CD4-positive, alpha-beta memory T cell (primary cell): ENCODE measurements at places on chromosomes 6 and 20.

GRCh38 chr20:33490023-33490933, at the start of gene CBFA2T2:
TSS of gene CBFA2T2 (plus strand) at chr20:33490096. CDS start at chr20:33490268, 172 bp downstream.
- DNase-seq: no peak

DNA sequence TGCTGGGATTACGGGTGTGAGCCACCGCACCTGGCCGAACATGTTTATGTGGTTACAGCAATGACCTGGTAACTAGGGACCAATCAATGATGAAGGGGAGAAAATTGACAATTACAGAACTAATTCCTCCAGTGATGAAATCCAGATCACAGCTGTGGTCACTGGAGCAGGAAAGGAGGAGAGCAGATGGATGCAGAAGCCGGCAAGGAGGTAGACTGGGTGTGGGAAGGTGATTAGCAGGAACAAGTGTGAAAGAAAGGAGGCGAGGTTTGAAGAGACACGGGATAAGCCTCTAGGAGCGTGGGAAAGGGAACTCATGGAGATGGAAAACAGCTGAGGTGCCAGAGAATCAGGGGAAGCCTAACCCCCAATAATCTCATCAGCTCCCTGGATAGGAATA, 17.2 kb upstream of the SPAG4 start:
- no peak for DNase-seq

DNA sequence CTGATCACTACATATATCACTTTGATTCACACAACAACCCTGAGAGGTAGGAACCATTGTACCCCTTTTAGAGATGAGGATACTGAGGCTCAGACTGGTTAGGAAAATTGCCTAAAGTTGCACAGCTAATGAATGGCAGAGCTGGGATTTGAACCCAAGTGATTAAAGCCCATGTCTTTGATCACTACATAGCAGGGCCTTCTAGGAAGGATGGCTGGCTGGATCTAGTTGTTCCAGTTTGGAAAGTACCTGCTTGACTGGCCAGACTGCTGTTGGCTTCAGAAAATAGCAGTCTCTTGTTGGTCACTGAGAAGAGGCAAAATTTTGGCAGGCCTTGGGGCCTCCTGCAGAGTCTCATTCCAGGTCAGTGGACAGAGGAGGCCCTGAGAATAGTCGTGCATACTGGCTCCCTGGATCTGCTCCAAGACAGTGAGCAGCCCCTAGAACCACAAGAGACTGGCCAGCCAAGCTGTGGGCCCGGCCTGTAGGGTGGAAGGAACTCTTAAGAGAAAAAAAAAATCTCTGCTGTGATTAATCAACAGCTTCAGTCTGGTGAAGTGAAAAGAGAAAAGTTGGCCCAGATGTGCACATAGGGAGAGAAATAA, 17.5 kb downstream of the PPARD start:
- DNase-seq: no peak

DNA sequence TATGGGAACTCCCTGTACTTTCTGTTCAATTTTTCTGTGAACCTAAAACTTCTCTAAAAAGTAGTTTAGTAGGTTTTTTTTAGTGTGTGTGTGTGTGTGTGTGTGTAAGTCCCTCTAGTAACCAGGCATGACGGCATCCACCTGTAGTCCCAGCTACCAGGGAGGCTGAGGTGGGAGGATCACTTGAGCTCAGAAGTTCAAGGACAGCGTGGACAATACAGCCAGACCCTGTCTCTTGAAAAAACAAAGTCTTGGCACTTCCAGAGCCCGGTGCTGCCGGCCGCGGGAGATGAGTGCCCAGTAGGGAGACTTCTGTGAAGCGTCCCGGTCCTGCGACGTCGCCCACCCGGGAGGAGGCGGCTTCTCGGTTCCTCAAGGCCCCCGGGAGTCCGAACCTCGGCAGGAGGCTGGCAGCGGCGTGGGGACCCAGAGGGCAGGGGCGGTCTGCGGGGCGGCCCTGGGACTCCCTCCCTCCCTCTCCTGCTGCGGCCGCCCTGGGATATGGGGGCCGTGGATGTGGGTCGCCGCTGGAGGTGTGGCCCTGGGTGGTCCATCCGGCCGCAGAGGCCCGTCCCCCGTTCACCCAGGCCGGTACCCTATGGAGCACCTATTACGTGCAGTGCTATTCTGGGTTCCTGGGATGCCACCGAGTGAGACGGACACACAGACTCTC, 78.0 kb upstream of the SIRPG start:
- no peak for DNase-seq

DNA sequence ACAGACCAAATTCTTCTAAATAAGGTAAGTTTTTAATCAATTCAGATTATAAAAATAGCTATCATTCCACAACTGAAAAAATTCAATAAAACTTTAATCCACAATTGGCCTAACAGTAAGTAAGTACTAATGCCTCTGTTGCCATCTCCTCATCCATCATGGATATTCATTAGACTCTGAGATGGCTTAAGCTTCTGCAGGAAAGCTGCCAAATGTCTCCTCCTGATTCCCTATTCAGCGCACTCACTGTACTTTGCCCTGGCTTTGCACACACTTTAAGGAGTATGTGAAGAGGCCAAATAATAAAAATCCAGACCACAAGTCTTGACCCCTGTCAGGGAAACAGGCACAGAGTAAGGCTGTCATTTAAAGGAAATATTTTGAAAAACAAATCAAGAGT, 23.6 kb downstream of the PGM3 start:
- no peak for DNase-seq

DNA sequence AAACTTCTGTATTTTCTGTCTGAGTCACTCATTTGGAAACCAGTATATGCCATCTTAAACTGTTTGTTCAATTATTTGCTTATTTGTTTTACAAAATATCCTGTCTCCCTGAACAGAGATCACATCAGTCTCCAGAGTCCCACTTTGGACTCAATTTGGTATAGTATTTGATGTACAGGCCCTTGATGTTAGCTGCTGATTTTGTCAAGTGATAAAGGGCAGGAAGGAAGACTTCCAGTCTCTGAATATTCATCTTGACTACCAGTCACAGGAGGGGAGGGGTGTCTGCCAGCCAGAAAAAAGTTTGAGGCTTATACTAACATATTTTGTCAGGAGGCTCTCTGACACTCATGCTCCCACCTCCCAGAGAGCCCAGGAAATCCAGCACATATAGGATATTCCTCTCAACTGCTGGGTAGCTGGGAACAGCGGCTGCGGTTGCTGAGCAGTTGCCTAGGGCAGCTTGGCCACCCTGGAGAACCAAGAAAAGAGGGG, 376.8 kb upstream of the RUNX2 start:
- DNase-seq: no peak

DNA sequence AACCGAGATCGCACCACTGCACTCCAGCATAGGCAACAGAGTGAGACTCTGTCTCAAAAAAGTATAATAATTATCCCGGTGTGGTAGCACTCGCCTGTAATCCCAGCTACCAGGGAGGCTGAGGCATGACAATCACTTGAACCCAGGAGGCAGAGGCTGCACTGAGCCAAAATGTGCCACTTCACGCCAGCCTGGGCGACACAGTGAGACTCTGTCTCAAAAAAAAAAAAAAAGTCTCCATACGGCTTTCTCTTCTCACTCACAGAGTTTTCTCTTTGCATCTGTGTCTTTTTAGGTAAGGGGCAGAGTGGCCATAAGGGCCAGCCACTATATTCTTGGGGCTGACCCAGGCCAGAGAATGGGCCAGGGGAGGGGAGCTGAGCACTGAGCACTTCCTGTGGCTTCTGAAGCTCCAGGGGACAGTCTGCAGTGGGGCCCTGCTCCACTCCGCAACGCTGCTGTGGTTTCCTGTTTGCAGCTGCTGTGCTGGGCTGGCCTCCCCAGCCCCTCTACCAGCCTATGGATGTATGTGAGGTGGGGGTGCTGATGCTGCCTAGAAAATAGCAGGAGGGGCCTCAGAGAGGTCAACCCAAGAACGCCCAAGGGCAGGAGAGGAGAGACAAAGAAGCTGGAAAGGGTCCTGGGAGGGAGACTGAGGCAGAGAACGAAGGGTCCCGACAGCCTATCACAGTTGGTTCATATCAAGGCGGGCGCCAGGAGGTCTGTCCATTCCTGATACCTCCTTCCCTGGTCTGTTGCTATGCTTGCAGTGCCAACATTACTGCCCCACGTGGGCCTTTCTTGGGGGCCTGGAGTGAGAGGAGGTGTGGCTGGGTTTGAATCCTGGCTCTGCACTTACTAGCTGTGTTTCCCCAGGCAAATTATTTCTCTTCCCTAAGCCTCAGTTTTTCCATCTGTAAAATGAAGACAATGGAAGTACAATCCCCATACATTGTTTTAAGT, 16.0 kb downstream of the SLA2 start:
- peak; percentile 52 for DNase-seq

DNA sequence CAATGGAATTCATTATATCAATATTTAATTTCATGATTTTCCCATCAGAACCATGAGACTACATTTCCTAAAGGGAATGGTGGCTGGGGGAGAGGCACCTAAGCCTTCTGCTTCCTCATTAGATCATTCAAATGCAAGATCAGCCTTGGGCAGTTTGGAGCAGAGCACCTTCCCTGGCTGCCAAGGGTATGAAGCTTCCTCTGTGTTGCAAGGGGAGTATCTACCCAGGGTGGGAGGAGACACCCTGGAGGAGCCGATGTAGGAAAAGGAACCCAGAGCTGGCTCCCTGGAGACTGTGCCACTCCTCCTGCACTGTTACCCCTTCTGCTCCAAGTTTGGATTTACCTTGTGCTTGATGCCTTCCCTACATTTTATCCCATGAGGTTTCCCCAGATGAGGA, 299.7 kb upstream of the PRDM1 start:
- no peak for DNase-seq

- DNase-seq: no peak
Measured at GRCh38 chr6:75347898-75348610, 63.5 kb upstream of the TMEM30A start.

DNA sequence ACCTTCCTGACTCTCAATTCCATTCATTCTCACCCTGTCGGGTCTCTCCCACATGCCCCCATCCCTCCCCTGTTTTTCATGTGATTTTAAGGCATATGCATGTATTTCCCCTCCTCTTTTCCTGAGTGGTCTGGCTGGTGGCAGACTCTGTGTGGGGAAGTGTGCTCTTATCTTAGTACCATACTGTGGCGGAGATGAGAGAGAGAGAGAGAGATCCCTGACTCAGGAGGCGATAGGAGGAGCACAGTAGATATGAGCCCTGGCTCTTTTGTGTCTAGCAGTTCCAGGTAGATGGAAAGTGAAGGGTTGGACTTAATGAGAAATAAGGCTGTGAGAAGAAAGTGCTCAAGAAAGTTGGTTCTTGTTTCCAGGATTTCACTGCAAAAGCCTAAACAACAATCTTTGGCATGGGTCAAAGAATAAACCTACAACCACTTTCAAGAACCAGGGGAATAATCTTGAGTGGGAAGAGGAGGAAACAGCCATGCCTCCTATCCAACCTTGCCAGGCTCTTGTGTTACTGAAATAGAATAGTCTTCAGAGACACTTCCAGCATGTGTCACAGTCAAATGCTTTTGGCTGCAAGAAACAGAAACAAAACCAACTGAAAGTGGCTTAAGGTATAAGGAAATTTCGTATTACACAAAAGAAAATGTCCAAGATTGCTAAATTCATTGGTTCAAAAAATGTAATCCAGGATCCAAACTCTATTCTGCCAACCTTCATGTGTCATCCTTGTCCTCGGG, 123.8 kb upstream of the MYLIP start:
- no peak for DNase-seq

DNA sequence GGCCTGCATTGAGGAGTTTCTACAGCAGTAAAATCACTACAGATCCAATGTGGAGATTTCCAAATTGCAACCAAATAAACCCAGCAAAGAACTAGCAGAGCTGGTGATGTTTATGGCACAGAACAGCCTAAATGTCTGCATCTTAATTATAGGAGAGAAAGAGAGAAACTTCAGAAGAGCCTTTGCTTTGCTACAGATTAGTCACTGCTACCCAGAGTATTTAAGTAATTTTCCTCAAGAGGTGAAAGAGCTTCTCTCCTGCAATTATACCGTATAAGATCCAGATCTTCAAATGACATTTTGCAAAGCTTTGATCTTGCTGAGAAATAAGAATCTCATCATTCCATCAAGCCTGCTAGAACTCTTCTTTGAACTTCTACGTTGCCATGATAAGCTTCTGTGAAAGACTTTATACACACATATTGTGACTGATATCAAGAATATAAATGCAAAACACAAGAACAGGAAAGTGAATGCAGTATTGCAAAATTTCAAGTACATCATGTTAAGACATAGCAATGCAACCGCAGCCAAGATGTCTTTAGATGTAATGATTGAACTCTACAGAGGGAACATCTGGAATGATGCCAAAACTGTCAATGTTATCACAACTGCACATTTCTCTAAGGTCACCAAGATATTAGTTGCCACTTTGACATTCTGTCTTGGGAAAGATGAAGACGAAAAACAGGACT, 48.0 kb downstream of the MKKS start:
- no peak for DNase-seq

DNA sequence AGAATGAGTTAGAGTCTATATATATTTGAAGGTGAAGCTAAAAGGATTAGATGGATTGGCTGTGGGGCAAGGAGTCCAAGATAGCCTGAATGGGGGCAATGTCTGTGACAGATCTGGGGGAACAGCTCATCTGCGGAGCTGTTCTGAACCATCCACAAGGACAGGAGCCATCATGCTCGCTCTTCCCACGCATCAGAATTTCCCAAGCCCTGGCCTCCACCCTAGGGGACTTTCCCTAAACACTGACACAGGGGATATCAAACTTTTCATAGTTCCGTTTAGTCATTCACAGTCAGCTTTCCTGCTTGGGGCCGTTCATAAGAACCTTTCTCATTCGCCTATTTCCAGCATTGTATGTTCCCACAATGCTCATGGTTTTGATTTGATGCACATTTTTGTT, 37.6 kb upstream of the CCN6 start:
- no peak for DNase-seq

- no peak for DNase-seq
Measured at GRCh38 chr6:79421001-79421411, 116.2 kb downstream of the LCA5 start.
